NCI-H1048 (cell line): ENCODE measurements at places on chromosomes 11 and 22.
A peak's percentile ranks its signal among the peaks of the same experiment; 100 is the strongest.

GRCh38 chr22:19629720-19630419 is 84.4 kb upstream of the SEPTIN5 start:
- peak; percentile 36 for DNase-seq

DNA sequence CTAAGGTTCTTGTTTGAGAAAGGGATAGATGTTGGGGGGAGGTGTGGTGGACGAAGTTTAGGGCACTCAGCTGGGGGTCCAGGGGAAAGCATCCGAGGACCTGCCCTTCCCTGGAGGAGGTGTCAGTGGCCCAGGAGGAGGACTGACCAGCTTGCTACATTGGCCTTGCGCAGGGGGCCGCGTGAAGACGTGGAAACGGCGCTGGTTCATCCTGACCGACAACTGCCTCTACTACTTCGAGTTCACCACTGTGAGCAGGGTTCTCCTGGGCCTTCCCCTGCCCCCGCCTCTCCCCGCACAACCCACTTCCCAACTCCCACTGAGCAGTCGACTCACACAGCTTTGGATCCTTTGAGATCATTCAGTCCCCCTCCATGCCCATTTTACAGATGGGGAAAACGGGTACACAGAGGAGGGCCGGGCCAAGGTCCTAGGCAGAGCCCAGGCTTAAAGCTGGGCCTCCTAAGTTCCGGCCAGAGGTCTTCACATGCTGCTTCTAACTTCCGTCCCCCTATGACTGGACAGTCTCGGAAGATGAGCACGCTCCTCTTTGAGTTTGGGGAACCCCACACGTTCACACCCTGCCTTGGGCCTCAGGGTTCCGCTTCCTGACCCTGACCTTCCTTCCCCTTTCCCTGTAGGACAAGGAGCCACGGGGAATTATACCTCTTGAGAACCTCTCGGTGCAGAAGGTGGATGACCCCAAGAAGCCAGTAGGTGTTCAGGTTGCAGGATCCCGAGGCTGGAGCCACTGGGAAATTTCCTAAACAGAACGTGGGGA is 28.7 kb downstream of the CYTH4 start:
- DNase-seq, result no peak

DNA sequence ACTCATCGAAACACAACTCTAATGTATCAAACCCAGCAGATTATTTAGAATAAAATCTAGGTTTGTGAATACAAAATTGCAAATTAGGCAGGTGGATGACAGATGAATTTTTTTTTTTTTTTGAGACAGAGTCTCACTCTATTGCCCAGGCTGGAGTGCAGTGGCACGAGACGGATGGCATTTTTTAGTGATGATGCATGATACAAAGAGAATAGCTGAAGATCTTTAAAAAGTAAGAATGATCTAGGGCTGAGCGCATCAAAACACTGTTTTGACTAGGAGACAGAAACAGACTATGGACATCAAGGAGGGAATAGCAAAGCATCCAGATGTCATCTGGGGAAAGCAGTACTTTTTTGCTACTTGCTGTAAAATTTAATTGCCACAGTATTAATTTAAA is 63.8 kb downstream of the IMMP1L start:
- no peak for DNase-seq

- DNase-seq, result no peak
These were observed 19.1 kb downstream of the HIRA start for GRCh38 chr22:19412478-19412877.

DNA sequence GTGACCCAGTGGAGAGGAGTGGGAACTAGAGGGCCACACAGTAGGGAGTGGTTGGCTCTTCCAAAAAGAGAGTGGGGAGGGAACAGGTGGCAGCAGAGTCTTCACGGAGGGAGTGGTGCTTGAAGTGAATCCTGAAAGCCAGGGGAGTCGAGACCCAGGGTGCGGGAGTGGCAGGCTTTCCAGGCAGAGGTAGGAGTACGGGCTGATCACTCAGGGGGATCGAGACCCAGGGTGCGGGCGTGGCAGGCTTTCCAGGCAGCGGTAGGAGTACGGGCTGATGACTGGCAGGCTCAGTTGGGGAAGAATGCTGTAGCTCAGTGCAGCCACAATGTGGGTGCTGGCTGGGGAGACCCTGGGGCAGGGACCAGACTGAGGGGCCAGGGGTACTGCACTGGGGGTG is 148.2 kb downstream of the TBC1D22A start:
- DNase-seq, result no peak

DNA sequence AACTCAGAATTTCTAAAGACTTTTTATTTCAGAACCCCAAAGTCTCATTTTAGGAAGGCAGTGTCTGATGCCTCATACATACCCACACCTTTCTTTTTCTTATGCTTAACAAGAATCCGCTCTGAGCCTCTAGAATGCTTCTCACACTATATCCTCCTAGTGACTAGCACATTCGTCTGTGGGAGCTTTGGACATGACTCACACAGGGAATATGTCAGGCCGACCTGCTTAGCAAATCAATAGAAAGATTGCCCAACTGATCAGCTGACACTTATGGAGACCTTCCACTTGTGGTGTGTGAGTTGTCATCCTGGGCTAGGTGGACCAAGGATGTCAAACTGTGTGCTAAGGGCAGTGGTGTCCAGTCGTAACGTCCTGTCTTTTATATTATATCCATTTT is 129.9 kb upstream of the TTC12 start:
- DNase-seq, result no peak
